Stimulated activated CD8-positive, alpha-beta memory T cell treated with anti-CD3 and anti-CD28 coated beads, Interleukin-2, amount 100 ng/mL, for 1 hour (primary cell): ENCODE measurements at places on chromosomes 7 and 10.

- no peak for DNase-seq
These were observed 83.9 kb downstream of the CXCL12 start for GRCh38 chr10:44300666-44301649.

DNA sequence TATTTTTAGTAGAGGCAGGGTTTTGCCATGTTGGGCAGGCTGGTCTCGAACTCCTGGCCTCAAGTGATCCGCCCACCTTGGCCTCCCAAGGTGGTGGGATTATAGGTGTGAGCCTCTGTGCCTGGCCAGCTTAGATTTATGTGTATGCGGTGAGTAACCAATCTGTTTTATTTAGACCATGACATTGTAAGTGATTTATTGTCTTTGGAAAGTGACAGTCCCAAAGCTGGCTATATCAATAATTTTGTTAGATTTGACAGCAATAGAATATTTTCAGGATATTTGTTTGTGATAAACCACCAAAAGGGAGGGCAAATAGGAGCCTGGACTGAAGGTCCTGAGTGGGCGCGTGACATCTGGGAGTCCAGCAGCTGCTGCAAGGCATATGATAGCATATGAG, 75.7 kb downstream of the XRCC2 start:
- DNase-seq, result no peak

DNA sequence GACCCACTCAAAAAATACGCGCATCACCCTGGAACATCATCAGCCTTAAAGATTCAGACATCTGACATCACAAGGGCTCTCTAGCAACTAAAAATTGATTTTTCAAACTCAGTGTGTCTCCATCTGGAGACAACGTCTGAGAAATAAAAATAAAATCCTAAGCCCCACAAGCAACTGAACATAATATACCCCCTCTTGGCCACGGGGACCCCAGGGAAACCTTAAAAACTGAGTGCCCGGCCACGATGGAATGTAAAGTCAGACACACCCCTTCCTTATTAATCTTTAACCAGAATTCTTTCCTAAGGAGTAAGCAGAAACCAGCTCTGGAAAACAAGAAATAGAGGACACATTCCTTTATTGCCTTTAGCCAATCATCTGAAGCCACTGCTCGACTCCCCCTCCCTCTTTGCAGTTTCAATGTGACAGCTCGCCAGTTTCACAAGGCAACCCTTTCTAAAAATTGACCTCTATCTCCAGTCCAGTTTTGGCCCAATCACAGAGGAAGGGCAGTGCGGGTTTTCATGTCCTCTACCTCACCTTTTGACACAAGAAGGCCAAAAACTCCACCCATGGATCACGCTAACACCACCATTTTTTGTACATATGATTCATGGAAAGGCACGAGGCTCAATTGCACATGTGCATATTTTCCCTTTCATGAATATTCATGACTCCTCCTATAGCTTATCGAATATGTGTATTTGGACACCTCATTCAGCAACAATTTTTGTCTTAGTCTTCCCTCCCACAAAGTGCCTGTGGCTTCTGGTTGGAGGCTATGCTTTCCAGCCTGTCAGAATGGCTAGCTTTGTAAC, 24.2 kb downstream of the IFIT3 start:
- no peak for DNase-seq

GRCh38 chr7:68246189-68246633, 1249.6 kb downstream of the TYW1 start:
- no peak for DNase-seq

GRCh38 chr7:140275069-140275965, 98.5 kb upstream of the KDM7A start:
- DNase-seq, result no peak

GRCh38 chr7:51278797-51279196, 37.8 kb downstream of the COBL start:
- DNase-seq, result no peak

DNA sequence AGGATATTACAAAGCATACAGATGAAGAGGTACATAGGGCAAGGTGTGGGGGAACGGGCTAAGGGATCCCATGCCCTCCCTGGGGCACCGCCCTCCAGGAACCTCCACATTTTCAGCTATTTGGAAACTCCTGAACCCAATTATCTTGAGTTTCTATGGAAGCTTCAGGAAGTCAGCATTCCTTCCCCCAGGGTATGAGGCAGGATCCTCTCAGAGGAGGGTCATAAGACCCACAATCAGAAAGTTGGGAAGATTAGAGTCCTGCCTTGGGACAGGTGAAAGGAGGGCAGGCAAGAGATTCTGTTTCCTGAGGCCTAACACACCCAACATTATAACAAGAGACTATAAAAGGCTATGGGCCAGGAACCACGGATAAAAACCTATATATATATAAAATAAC, 98.0 kb downstream of the RALA start:
- no peak for DNase-seq

- no peak for DNase-seq
These were observed 61.9 kb downstream of the TMEM26 start for GRCh38 chr10:61391281-61391680.

DNA sequence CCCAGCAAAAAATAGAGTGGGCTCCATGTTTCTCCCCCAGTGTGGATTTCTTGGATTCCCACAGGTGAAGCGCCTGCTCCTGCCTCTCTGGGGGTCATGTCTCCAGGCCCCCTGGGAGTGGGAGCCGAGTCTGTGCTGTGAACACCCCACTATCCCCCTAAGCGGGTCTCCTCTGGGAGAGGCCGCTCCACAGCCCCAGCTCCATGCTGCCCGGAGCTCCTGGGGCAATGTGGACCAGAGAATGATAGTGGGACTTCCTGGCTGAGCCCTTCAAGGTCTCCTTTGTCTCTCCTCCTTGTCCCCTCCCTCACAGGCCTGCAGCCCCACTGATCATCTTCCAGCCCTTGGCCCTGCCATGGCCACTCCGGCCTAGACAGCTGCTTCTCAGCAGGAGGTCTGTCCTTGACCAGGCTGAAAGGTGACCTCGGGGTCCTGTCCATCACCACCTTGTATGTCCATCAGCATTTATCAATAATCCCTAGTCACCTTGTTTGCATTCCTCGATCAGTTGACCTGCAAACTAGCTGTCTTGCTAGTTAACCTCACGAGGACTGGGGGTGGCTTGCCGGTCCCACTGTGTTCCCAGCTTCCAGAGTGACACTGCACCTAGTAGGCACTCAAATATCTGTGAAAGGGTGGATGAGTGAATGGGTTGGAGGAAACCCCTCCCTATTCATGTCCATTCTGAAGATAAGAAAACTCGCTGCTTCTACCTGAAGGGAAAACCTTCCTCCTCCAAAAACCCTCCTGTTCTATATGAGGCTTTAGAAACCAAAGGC, 776 bp upstream of the CALML3 start:
- no peak for DNase-seq

- DNase-seq, result no peak
These were observed 132.1 kb downstream of the TACC2 start for GRCh38 chr10:122121059-122121458.

DNA sequence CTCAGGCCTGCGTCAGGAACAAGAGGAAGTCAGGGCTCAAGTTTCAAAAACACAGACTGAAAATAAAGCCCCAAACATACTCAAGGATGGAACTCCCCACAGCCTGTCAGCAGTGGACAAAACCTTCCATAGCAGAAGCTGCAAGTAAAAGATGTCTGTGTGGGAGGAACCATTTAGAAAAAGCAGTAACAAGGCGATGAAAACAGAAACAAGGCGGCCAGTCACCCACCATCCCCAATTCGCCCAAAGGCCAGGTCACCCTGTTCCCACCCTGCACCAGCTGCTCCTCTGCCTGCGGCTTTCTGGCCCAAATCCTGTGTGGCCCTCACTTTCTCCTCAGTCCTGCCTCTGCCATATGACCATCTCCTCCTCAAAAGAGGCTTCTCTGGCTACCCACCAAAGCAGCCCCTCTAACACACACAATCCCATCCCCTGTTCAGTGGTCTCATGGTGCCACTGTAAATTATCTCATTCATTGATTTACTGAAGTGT, 27.8 kb downstream of the KCNMA1 start:
- DNase-seq, result no peak
